ENCODE measurements at places on chromosomes 4 and X. TPM values are rescaled to one million over a fixed set of nuclear protein-coding genes. Genes with fewer than 3 reads are reported as not detected.

The BTC gene
- total RNA-seq = 8.3 TPM

DNA sequence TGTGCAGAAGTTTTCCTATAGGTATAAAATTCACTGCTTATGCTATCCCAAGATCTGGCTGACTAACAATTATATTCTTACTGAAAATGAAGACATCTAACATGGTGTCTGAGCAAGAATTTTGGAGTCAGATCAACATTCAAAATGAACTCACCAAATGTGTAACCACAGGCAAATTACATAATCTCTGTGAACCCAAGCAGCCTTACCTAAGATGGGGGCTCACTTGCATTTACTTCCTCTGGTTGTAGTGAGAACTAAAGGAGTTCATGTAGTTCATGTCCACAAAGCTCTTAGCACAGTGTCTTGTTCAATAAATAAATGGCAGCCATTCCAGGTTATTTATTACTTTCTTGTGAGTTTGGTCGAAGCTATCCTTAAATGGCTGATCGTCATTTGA is 163.9 kb upstream of the LCORL start:
- DNase-seq = no peak

- no peak for DNase-seq
Observed at GRCh38 chr4:136829280-136829679, 703.0 kb downstream of the PCDH18 start.

DNA sequence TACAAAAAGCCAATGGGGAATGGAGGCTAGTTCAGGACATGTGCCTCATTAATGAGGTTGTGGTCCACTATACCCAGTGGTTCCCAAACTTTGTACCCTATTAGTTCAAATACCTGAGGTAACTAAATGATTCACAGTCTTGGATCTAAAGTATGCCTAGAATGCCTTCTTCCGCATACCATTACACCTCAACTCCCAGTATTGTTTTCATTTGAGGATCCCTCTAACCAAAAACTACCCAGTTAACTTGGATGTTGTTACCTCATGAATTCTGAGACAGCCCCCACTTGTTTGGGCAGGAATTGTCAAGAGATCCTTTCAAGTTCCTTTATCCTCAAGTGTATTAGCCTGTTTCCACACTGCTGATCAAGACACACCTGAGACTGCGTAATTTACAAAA is 439.2 kb downstream of the PCDH10 start:
- no peak for DNase-seq
